ENCODE measurements at places on chromosomes 1 and 21. TPM values are rescaled to one million over a fixed set of nuclear protein-coding genes. Genes with fewer than 3 reads are reported as not detected.

PDZK1IP1 gene
- total RNA-seq, result not detected

SERTAD4 gene
- not detected for total RNA-seq

DNA sequence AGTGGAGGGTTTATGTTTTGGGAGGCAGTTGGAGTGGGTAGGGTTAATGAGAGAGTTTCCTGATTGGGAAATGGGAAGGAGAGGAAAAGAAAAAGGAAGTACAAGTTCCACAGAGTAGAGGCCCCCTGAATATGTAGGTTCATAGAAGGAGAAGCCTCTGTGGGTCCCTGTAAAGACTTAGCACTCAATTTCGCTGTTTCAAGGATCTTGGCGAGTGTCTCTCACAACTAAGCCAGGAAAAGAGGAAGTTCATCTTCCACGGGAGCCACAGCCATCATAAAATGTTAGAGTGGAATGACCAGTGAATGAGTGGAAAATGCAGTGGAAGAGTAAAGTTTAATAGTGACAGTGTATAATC, 17.4 kb upstream of the DPYD start:
- H3K4me3 ChIP-seq, result no peak overlapping the region
- no peaks in the 10 kb centered on the region for H3K27me3 ChIP-seq
- peaks cover 29% of the 10 kb centered on the region for H3K4me1 ChIP-seq
- no peak overlapping the region for H3K27ac ChIP-seq

GRCh38 chr1:224507771-224508523, 73.3 kb upstream of the WDR26 start:
- H3K27ac ChIP-seq, result no peak overlapping the region
- H3K4me3 ChIP-seq, result no peak overlapping the region
- no peaks in the 10 kb centered on the region for H3K36me3 ChIP-seq

DNA sequence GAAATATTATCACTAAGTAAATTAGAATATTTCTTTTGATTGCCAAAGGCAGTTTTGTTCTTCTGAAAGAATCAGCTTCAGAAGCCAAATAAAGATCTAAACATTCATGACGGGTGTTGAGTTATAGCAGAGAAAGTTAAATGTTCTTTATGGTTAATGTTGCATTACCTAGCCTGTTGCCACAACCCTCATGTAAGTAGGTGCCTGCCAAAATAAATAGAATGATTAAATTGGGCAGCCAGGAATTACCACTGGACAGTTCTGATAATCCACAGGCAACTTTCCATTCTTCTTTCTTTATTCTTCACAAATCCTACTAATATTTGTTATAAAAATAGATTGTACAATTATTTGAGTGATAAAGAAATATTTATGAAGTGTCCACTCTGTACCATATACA, 217.9 kb upstream of the NRIP1 start:
- H3K36me3 ChIP-seq, result no peaks in the 10 kb centered on the region
- DNase-seq, result no peak
- no peak overlapping the region for H3K4me3 ChIP-seq
- H3K4me1 ChIP-seq, result peaks cover 2% of the 10 kb centered on the region

- H3K4me1 ChIP-seq, result peaks cover 23% of the 10 kb centered on the region
- peaks cover 6% of the 10 kb centered on the region for H3K36me3 ChIP-seq
- H3K27ac ChIP-seq, result no peak overlapping the region
- no peak for DNase-seq
- peaks cover 8% of the 10 kb centered on the region for H3K27me3 ChIP-seq
Measured at GRCh38 chr1:149934356-149934755, 2.3 kb downstream of the MTMR11 start.

GRCh38 chr21:41831453-41831831, 47.7 kb downstream of the PRDM15 start:
- DNase-seq, result no peak
- H3K27ac ChIP-seq, result peak overlapping the region; percentile 29
- no peak overlapping the region for H3K4me3 ChIP-seq
- H3K4me1 ChIP-seq, result no peaks in the 10 kb centered on the region

- H3K4me3 ChIP-seq, result no peak overlapping the region
- H3K27ac ChIP-seq, result no peak overlapping the region
- H3K27me3 ChIP-seq, result peaks cover 10% of the 10 kb centered on the region
- no peak for DNase-seq
- no peaks in the 10 kb centered on the region for H3K4me1 ChIP-seq
Measured at GRCh38 chr21:26954662-26955121, 12.2 kb downstream of the ADAMTS5 start.
